Stimulated activated CD4-positive, alpha-beta T cell treated with anti-CD3 and anti-CD28 coated beads, TNF-alpha, amount 100 ng/mL, for 4 hours (primary cell): ENCODE measurements at places on chromosomes 13 and 19.

DNA sequence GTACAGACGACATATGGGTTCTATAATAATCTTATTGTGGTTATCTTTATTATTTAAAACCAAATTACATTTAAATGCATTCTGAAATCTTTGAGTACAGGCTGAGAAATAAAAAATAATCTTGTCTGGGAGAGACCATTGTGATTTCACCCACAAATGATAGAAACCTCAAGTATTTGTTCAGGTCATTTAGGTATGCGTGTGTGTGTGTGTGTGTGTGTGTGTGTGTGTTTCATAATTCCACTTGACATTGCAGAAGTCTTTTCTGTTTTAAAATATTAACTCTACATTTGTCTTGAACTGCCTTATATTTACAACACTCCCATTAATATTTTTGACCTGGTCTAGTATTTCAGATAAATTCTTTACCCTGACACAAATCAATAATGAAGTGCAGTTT lies 126.9 kb downstream of the SPRY2 start:
- DNase-seq: no peak

DNA sequence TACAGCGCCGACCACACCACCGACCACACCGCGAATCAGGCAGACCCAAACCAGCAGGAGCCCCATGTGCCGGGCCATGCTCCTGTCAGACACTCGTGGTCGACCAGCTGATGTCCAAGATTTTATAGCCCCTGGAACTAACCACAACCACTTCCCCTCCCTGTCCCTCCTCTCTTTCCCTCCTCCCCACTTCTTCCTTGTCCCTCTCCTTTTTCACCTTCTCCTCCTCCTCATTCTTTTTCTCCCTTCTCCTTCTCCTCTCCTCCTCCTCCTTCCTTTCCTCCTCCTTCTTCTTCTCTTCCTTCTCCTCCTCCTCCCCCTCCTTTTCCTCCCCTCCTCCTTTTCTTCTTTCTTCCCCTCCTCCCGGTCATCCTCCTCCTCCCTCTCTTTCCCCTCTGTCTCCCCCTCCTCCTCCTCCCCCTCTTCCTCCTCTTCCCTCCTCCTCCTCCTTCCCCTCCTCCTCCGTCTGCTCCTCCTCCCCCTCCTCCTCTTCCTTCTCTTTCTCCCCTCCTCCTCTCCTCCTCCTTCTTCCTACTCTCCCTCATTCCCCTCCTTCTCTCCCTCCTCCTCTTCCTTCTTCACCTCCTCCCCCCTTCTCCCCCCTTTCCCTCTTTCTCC lies 670 bp downstream of the BSPH1 start:
- no peak for DNase-seq

DNA sequence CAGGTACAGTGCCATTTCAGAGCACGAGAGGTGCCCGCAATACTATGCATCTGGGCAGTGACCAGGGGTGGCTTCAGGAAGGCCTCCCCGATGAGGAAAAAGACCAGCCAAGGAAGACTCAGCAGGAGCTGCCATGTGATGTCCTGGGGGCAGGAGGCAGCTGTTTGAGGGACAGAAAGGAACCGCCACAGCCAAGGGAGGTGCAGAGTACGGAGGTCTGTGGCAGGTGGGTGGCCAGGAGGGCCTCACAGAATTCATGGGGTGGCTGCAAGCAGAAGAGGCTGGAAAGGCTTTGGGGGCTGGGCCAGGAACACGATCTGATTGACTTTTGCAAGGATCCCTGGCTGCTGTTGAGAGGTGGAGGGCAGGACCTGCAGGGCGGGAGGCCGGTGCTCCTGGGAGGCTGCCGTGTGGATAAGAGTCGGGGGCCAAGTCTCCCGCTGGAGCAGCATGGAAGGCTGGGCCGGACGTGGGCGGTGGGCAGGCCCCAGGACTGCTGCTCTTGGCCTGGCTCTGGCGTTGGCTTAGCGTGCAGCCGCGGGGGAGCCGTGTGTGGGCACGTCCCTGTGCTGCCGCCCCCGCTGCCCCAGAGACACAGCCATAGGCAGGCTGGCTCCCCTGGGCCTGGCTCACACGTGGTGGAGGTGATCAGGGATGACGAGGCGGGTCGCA lies 29.1 kb downstream of the CEBPA start:
- DNase-seq: no peak

DNA sequence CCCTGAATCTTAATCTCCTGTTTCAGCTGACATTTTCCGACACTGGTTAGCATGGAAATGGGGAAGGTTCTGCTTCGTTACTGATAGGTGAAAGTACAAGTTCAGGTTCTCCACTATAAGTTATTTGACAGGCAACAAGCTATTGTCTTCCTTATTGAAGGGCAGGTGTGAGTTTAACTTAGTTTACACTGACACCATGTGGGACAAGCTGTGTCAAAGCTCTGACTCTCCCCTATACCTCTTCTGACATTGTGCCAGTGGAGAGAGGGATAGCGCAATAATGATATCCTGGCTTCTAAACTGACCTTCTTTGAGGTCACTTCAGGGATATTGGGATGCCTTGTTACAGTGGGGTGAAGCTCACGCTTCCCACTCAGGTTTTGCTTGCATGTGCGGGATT lies 587.0 kb upstream of the SLITRK5 start:
- no peak for DNase-seq

DNA sequence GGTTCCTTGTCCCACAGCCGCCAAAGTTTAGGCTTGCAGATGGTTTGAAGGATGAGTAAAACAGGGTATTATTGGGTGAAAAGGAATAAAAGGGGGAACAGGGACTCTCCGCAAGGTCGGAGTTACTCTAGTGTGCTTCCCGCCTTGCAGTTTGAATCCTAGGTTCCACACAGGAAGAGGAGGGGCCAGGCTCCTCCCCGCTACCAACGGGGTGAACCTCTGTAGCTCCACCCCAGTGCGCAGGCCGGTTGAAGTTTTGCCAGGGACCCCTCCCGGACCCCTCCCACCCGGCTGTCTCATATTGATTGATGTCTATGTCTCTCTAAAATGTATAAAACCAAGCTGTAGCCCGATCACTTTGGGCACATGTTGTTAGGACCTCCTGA lies 11.6 kb upstream of the GTF2F2 start:
- no peak for DNase-seq

GRCh38 chr19:17968362-17968761 lies 1.5 kb downstream of the KCNN1 start:
- no peak for DNase-seq

GRCh38 chr19:13652810-13653590 lies 111.3 kb upstream of the MRI1 start:
- DNase-seq: no peak

- no peak for DNase-seq
These were observed 22.1 kb downstream of the UPF1 start for GRCh38 chr19:18853755-18854427.

DNA sequence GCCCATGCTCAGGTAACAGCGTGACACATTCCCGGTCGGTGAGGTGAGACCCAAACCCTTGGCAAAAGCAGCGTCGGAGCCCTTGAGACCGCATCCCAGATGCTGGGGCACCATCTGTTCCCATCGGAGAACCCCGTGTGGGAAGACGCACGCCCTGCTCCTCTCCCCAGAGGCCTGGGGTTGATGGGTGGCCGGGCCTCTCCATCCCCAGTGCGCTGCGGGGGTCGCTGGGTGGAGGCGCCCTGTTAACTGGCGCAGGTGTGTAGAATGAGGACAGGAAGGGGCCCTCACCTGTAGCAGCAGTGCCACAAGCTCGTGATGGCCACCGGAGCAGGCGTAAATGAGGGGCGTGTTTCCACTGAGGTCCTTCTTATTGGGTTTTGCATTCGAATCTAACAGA lies 24.6 kb downstream of the PDCD5 start:
- DNase-seq: no peak

GRCh38 chr19:1222394-1222793 lies 15.4 kb downstream of the CBARP start:
- DNase-seq: no peak

- no peak for DNase-seq
These were observed 102.0 kb downstream of the SLITRK1 start for GRCh38 chr13:83780227-83780626.

GRCh38 chr19:56383826-56384605 lies 9.3 kb downstream of the ZNF582 start:
- DNase-seq: no peak

GRCh38 chr19:11921852-11922495 lies 2.9 kb upstream of the ZNF700 start:
- DNase-seq: no peak

DNA sequence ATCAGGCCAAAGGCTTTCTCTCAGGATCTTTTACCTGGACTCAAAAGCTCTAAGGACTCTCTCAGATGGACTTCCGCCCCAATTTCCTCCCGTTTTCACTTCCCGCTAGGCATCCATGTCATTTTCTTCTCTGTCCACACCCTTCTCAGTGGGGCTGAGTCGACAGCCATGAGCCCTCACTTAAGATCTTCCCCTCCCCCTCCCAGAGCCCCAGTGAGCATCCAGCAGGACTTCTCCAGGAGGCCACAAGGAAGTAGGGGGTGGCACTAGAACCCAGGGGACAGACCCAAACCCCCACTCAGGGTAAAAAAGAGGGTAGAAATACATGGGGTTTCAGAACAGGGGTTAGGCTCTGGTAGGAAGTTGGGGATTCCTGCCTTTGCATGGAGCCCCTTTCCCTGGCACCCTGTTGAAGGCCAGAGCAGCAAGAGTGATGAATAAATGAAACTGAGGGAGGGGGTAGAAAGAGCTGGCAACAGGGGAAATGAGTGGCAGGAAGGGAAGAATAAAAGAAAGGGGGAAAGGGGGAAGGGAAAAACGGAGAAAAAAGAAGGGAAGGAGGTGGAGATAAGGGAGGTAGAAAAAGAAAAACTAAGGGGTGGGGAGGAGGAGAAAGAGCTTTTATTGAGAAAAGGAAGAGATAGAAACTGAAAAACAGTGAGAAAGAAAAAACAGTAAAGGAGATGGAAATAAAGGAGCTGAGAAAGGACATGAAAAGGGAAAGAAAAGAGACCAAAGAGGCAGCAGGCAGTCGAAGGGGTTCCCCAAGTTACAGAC lies 42.3 kb downstream of the DEDD2 start:
- DNase-seq: no peak

- no peak for DNase-seq
These were observed 38.5 kb upstream of the TFDP1 start for GRCh38 chr13:113545931-113546516.

GRCh38 chr13:74090869-74091605 lies 43.2 kb downstream of the KLF12 start:
- DNase-seq: no peak

GRCh38 chr19:14440049-14440448 lies 6.9 kb downstream of the PKN1 start:
- peak; percentile 60 for DNase-seq

- no peak for DNase-seq
These were observed 86.4 kb upstream of the SLC7A1 start for GRCh38 chr13:29681864-29682263.

DNA sequence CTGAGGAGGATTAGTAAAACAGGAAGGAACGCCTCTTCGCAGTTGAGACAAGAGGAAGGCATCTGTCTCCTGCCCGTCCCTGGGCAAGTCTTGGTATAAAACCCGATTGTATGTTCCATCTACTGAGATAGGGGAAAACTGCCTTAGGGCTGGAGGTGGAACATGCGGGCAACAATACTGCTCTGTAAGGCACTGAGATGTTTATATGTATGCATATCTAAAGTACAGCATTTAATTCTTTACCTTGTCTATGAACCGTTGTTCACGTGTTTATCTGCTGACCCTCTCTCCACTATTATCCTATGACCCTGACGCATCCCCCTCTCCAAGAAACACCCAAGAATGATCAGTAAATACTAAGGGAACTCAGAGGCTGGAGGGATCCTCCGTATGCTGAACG lies 722 bp upstream of the TIMM50 start:
- DNase-seq: no peak

GRCh38 chr13:112574834-112575613 lies 12.9 kb downstream of the TUBGCP3 start:
- DNase-seq: no peak

DNA sequence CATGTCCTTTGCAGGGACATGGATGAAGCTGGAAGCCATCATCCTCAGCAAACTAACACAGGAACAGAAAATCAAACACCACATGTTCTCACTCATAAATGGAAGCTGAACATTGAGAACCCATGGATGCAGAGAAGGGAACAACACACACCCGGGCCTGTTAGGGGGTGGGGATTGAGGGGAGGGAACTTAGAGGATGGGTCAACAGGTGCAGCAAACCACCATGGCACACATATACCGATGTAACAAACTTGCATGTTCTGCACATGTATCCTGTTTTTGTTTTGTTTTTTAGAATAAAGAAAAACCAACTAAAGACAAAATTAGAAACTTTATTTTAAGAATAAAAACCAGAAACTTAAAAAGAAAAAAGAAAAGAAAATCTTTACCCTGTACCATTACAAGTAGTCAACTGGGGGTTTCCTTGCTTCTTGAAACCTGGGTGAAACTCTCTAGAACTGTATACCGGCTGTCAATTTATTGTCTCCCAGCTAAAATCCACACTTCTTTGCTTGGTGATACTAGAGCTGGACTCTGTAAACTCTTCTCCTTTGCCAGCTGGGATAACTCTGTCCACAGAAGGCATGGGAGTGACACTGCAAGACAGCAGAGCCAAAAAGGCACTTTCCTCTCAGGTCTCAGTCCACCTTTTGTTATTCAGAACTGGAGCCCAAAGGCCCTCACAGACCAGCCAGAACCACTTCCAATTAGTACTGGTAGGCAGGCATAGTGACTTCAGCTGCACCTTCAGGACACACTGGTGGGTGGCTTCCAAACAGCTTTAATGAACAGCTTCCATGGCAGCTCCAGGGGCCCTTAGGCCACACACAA lies 9.0 kb downstream of the MICU2 start:
- DNase-seq: no peak

DNA sequence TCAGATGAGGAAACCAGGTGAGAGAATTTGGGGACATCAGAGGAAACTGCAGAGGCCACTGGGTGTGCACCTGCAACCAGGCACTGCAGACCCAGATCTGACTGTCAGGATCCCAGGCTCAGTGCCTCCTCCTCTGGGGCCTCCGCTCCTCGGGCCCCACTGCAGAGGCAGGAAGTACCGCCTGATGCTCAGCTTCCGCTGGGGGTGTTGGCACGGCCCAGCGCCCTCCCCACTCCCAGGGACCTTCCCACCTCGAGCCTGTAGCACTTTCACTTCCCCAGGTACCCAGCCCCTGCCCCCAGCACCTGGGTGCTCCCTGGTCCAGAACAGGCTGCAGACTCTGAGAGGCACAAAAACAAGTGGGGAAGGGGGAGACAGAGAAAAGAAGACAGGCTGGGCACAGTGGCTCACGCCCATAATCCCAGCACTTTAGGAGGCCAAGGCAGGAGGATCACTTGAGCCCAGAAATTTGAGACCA lies 1.4 kb upstream of the CD37 start:
- peak; percentile 50 for DNase-seq

DNA sequence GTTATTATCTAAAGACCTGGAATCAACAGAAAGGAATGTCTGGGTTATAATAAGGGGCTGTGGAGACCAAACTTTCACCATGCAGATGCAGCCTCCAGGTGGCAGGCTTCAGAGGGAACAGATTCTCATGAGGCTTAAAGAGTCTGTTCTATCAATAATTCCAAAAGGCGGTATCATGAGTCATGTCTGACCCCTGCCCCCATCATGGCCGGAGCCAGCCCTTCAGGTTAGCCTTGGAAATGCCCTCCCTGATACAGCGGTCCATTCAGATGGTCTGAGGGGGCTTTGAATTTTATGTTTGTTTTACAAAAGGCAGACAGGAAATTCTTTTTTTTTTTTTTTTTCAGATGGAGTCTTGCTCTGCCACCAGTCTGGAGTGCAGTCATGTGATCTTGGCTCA lies 21.7 kb upstream of the LAMP1 start:
- no peak for DNase-seq
